HepG2 (cell line): ENCODE measurements at places on chromosomes 2 and 18. TPM values are rescaled to one million over a fixed set of nuclear protein-coding genes. Genes with fewer than 3 reads are reported as not detected.

Gene CCBE1
- not detected in 2 replicates for total RNA-seq

Gene ERBB4
- total RNA-seq = not detected in 2 replicates

GRCh38 chr2:217079165-217079564 is 219.3 kb upstream of the TNP1 start:
- no peak for DNase-seq

- DNase-seq = no peak
These were observed 151.6 kb upstream of the MSH6 start for GRCh38 chr2:47631306-47631705.

- no peak for DNase-seq
These were observed 48.5 kb downstream of the DSEL start for GRCh38 chr18:67468038-67468437.

GRCh38 chr18:34884436-34884835 is 156.8 kb upstream of the MAPRE2 start:
- no peak for DNase-seq

DNA sequence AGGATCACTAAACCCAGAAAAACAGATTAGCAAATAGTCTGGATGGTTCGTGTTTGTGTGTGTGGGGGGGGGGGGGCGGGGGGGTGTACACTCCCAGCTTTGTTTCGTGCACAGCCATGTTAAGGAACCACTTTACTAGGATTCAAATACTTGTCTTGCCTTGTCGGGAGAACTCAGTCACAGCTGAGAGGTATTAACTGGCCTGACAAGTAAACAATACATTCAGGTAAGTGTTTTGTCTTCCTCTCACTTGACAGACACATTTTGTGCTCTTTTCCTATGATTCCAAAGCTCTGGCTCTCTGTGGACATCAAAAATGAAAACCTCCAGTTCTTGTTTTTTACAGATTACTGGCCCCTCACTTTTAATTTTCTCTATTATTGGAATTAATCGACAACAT is 173.5 kb downstream of the LRP1B start:
- no peak for DNase-seq

GRCh38 chr2:40199771-40200170 is 252.1 kb downstream of the SLC8A1 start:
- no peak for DNase-seq

GRCh38 chr2:32715981-32716380 is 88.1 kb downstream of the TTC27 start:
- no peak for DNase-seq

GRCh38 chr2:131156452-131157149 is 51.5 kb downstream of the PLEKHB2 start:
- DNase-seq = peak; percentile 37

DNA sequence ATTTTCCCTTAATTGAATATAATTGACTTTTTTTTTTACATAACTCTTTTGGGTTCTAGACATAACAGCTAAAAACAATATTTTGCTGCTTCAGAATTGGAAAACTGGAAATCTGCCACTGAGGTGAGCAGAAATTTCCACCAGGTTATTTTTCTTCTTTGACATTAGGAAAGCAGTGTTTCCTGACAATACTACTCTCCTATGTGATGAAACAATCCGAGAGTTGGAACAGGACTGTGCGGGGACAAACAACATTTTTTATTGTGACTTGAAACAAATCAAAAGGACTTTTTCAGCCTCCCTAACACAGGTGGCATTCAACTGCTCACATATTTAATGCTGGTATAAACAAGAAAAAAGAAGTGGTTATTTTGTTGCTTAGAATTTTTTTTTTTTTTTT is 237.2 kb downstream of the RNF152 start:
- DNase-seq = no peak

Gene UGT1A7
- not detected in 2 replicates for total RNA-seq

- DNase-seq = no peak
These were observed 30.7 kb upstream of the MLPH start for GRCh38 chr2:237456200-237456843.

Gene FAM124B
- total RNA-seq = not detected in 2 replicates

GRCh38 chr2:100984892-100985307 is 17.2 kb upstream of the RPL31 start:
- peak; percentile 81 for DNase-seq

DNA sequence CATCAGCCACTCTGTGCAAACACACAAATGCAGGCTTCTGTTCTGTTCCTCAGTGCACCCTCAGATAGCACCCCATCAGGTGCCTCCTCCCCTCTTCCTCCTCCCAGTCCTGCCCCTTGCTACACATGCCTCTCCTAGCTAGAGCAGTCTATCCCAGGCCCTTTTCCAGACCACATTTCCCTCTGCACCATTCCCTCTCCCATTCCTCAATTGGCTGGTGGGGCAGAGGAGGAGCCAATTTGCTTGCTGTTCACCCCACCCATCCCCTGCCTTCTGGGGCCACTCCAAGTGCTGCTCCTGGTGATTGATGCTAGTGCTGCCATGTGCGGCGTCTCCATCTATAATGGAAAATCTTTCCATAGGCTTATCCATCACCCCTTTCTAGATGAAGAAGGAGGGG is 5.4 kb downstream of the CFAP65 start:
- no peak for DNase-seq

Gene LIMS4
- total RNA-seq = 0.88 and 1.1 TPM in 2 replicates

Gene FHOD3
- 0.07 TPM in 1 of 2 replicates, not detected in the other for total RNA-seq

GRCh38 chr2:96926791-96927190 is 56.9 kb upstream of the SEMA4C start:
- DNase-seq = no peak

DNA sequence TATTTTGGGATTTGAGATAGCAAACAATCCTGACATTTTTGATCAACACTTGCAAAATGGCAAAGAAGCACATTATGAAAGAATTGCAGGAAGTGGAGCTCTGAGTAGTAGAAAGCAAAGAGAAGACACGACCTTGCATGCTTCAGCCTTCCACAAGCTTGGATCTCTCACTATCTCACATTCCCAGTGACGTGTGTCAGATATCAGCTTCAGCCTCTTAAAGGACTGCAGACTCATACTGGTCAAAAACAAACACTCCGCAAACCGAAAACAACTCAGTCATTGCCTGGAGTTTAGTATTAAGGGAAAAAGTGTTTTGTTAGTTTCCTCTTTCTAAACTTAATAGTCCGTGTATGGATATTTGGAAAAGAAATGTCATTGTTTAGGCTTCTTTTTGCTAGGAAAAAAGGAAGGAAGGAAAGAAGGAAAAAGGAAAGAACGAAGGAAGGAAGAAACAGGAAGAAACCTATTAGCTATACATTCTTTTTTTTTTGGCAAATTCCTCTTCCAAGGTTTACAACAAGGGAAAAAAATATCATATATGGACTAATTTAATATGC is 32.6 kb upstream of the SLC40A1 start:
- DNase-seq = peak; percentile 96

GRCh38 chr2:33412920-33413319 is 63.5 kb upstream of the RASGRP3 start:
- peak; percentile 26 for DNase-seq

Gene ALKAL2
- 0.22 TPM in 1 of 2 replicates, not detected in the other for total RNA-seq

Gene TUBA4B
- 0.18 and 0.29 TPM in 2 replicates for total RNA-seq

GRCh38 chr2:235616885-235617284 is 123.0 kb downstream of the AGAP1 start:
- no peak for DNase-seq

DNA sequence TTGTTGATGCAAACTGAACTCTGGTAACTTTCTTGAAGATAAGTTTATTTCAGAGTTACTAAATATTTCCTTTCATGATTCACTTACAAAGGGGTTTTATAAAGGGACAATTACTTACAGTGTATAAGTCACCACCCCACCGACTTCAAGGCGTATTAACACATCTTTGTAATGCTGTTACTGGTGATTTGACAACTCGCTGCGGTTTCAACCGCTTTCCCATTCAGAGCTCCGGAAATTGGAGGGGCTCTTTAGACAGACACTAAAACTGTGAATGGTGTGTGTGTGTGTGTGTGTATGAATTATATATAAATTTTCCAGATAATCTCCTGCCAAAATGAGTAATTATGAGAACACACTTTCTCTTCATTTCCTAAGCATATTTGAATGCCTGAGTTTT is 4.9 kb downstream of the TM4SF20 start:
- no peak for DNase-seq

DNA sequence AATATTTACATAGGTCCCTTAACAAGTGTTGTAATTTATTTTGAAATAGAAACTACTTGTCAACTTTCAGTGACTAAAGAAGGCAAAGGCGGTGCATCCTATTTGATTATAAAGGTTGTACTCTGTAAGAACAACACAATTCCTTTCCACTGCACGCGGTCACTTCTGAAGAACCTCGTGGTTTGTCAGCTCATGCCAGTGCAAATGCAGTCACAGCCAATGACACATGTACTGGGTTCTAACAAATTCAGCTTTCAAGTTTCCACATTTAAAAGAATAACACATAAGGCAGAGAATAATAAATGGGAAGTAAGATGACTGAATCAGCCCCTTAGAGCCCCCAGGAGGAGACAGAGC is 39.7 kb downstream of the CYB5A start:
- DNase-seq = no peak

- no peak for DNase-seq
These were observed 78.6 kb downstream of the SATB2 start for GRCh38 chr2:199378948-199379650.

DNA sequence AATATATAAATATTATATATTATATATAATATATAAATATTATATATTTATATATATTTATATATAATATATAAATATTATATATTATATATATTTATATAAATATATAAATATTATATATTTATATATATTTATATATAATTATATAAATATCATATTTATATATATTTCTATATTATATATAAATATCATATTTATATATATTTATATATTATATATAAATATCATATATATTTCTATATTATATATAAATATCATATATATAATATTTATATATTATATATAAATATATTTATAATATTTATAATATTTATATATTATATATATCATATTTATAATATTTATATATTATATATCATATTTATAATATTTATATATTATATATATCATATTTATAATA is 321.4 kb downstream of the CDH2 start:
- no peak for DNase-seq

Gene EPHA4
- not detected in 2 replicates for total RNA-seq

- DNase-seq = no peak
These were observed 9.5 kb downstream of the DUSP19 start for GRCh38 chr2:183088061-183088460.

GRCh38 chr2:112718863-112719370 is 1.9 kb upstream of the NT5DC4 start:
- DNase-seq = no peak

- no peak for DNase-seq
These were observed 116.7 kb downstream of the EIPR1 start for GRCh38 chr2:3260959-3261358.

DNA sequence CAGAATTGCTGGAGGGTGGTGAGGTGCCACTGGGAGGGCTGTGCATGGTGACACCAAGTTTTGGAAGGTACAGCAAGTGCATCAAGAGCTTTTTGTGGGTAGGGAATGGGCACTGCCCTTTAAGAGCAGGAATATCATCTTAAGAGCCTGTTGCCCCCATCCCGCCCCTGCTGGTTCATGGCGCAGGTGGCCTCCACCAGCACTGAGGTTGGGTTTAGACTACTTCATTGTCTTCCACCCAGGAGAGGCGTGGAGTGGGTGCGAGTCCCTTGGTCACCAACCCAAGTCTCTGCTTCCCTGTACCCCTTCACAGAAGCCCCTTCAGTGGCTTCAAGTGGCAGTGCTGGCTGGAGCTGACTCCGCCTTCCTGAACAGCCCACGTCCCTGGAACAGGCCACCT is 7.8 kb downstream of the RNPEPL1 start:
- no peak for DNase-seq

DNA sequence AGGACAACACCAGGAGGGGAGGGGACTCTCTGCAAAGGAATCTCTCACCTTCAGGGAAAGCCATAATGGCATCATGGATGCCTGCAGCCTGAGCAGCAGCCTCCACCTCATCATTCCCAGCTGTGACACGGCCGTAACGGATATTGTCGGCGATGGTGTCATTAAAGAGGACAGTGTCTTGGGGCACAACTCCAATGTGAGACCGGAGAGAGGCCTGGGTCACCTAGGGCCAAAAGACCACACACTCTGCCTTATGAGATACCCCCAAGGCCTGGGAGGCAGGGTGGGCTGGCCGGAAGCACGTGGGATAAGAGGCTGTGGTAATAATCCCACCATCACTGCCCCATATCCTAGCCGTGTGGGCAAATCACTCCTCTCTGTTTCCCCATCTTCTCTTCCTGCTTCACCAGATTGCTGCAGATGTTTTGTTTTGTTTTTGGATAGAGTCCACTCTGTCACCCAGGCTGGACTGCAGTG is 4.3 kb downstream of the ZFAND2B start:
- DNase-seq = no peak

GRCh38 chr2:126761256-126761980 is 105.5 kb downstream of the GYPC start:
- no peak for DNase-seq

DNA sequence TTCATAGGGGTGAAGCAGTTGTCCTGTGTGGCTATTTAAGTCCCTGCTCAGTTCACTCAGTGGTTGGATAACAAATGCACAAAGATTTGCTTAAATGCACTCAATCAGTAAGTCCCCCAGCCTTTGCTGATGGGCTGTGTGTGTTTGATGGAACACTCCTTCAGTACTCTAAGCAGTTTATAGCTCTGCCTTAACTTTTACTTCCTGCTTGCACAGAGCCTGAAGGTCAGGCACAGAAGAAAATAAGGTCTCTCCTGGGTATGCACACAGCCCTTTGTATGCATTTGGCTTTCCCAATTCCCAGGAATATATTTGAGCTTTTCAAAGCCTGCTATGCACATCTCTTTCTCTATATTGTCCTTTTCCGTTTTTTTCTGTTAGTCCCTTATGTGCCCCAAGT is 208.7 kb upstream of the STK17B start:
- no peak for DNase-seq
